Endodermal cell (in vitro differentiated cells): ENCODE measurements at places on chromosomes 2 and 18. TPM values are rescaled to one million over a fixed set of nuclear protein-coding genes. Genes with fewer than 3 reads are reported as not detected.

Gene RIT2
- 0.36 TPM in 1 of 3 replicates, not detected in the others for total RNA-seq

Gene CCDC93
- 34.8 to 36.6 TPM (median 35.0 TPM) in 3 replicates for total RNA-seq

Gene ATP6V1C2
- 0.73 TPM in 1 of 3 replicates, not detected in the others for total RNA-seq

Gene TFCP2L1
- 2.4 to 3.7 TPM (median 3.3 TPM) in 3 replicates for total RNA-seq

Gene DNAH7
- total RNA-seq, result 1.1 to 1.2 TPM (median 1.1 TPM) in 3 replicates

Gene ANKRD30BL
- total RNA-seq, result not detected in 3 replicates

Gene MFSD2B
- total RNA-seq, result 0.72 to 1.5 TPM (median 0.91 TPM) in 3 replicates

Gene CFAP65
- total RNA-seq, result 1.5 and 1.7 TPM in 2 replicates

Gene ECEL1
- total RNA-seq, result 1.6 to 2.8 TPM (median 2.4 TPM) in 3 replicates

Gene UGT1A4
- total RNA-seq, result not detected in 3 replicates

GRCh38 chr18:3454365-3455089 lies 4.6 kb downstream of the TGIF1 start:
- H3K27ac ChIP-seq, result peak overlapping the region; percentile 96
- no peaks in the 10 kb centered on the region for H3K27me3 ChIP-seq
- H3K36me3 ChIP-seq, result peaks cover 54% of the 10 kb centered on the region
- H3K4me1 ChIP-seq, result peaks cover 17% of the 10 kb centered on the region
- DNase-seq, result peak; percentile 79

- no peaks in the 10 kb centered on the region for H3K36me3 ChIP-seq
- no peaks in the 10 kb centered on the region for H3K27me3 ChIP-seq
- peaks cover 7% of the 10 kb centered on the region for H3K4me1 ChIP-seq
- peak; percentile 86 for DNase-seq
- no peak overlapping the region for H3K4me3 ChIP-seq
Measured at GRCh38 chr2:86368161-86368824, 30.9 kb upstream of the REEP1 start.

DNA sequence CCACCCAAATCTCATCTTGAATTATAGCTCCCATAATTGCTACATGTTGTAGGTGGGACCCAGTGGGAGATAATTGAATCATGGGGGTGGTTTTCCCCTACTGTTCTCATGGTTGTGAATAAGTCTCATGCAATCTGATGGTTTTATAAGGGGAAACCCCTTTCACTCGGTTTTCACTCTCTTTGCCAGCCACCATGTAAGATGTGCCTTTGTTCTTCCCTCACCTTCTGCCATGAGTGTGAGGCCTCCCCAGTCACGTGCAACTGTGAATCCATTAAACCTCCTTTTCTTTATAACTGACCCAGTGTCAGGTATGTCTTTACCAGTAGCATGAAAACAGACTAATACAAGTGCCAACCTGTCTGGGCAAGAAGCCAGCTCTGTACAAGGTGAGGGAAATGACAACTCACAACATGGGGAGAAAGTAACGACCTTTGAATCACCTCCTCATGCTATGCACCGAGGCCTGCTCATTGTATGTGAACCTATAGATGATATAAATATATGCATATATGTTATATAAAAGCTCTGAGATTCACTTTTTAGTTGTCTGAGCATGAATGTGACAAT lies 162.2 kb downstream of the ALPK2 start:
- no peak for DNase-seq
- no peak overlapping the region for H3K27ac ChIP-seq
- H3K4me1 ChIP-seq, result no peaks in the 10 kb centered on the region
- no peaks in the 10 kb centered on the region for H3K36me3 ChIP-seq
- no peak overlapping the region for H3K4me3 ChIP-seq
- H3K27me3 ChIP-seq, result peaks cover 11% of the 10 kb centered on the region

DNA sequence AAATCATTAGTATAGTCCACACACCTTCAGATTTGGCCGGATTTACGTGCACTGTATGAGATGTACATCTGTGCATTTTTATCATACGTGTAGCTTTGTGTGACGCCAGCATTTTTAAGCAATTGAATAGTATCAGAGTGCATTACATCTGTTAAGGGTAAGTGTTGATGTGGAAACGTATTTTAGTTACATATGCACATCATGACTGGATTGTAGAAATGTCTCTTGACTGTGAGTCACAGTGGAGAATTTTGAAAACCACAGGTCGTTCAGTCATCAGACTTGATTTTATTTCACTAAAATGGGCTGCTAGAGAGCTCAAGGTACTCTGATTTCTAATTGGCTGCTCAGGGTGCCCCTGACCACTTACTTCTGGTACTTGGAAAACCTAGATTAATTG lies 5.4 kb upstream of the GPBAR1 start:
- no peak for DNase-seq
- H3K4me1 ChIP-seq, result no peaks in the 10 kb centered on the region
- H3K36me3 ChIP-seq, result peaks cover 56% of the 10 kb centered on the region
- no peaks in the 10 kb centered on the region for H3K27me3 ChIP-seq
- H3K27ac ChIP-seq, result no peak overlapping the region
- H3K4me3 ChIP-seq, result no peak overlapping the region

- H3K27me3 ChIP-seq, result no peaks in the 10 kb centered on the region
- H3K27ac ChIP-seq, result peak overlapping the region; percentile 29
- H3K36me3 ChIP-seq, result no peaks in the 10 kb centered on the region
- no peak overlapping the region for H3K4me3 ChIP-seq
- DNase-seq, result no peak
Measured at GRCh38 chr2:144481109-144481508, 38.8 kb downstream of the ZEB2 start.

DNA sequence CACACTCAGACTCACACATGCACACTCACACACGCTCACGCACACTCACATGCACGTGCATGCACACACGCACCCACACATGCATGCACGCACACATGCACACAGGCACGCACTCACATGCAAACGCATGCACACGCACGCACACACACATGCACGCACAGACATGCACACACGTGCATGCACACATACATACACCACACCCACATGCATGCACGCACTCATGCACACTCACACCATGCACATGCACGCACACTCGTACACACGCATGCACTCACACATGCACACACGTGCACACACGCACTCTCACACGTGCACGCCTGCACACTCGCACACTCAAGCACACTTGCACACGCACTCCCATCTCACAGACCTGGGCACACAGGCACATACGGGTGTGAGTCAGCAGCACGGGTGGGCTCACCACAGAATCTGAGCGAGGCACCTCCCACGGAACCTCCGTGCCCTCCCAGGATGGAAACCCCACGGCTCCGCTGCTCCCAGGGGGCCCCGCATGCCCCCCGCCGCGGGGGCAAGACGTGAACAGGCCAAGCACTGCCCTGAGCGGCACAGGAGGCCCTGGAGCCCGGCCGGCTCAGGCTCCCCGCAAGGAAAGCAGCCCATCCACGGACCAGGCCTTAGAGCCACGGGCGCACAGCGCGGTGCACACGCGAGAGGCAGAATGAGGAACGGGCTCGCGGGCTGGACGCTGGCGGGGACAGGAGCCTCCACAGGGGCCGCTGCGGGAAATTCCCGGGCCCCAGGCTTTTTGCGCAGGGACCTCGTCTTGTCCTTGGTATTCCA lies 8.4 kb upstream of the KCNG2 start:
- H3K4me1 ChIP-seq, result peaks cover 9% of the 10 kb centered on the region
- no peak for DNase-seq
- H3K27me3 ChIP-seq, result peaks cover 69% of the 10 kb centered on the region
- no peaks in the 10 kb centered on the region for H3K36me3 ChIP-seq
- H3K4me3 ChIP-seq, result no peak overlapping the region

GRCh38 chr2:60025496-60025895 lies 528.0 kb downstream of the BCL11A start:
- H3K4me3 ChIP-seq, result no peak overlapping the region
- peaks cover 5% of the 10 kb centered on the region for H3K4me1 ChIP-seq
- no peak overlapping the region for H3K27ac ChIP-seq
- H3K36me3 ChIP-seq, result no peaks in the 10 kb centered on the region

GRCh38 chr18:10559553-10560451 lies 34.0 kb downstream of the NAPG start:
- peak; percentile 53 for DNase-seq
- H3K36me3 ChIP-seq, result peaks cover 30% of the 10 kb centered on the region
- no peaks in the 10 kb centered on the region for H3K4me1 ChIP-seq
- no peak overlapping the region for H3K27ac ChIP-seq
- no peak overlapping the region for H3K4me3 ChIP-seq

- H3K36me3 ChIP-seq, result no peaks in the 10 kb centered on the region
- H3K27ac ChIP-seq, result no peak overlapping the region
- no peaks in the 10 kb centered on the region for H3K4me1 ChIP-seq
- no peaks in the 10 kb centered on the region for H3K27me3 ChIP-seq
- H3K4me3 ChIP-seq, result no peak overlapping the region
- no peak for DNase-seq
Measured at GRCh38 chr2:9710311-9710710, 79.5 kb upstream of the YWHAQ start.

GRCh38 chr18:58505181-58505580 lies 123.7 kb downstream of the ALPK2 start:
- no peaks in the 10 kb centered on the region for H3K36me3 ChIP-seq
- peaks cover 2% of the 10 kb centered on the region for H3K4me1 ChIP-seq
- H3K27ac ChIP-seq, result no peak overlapping the region

GRCh38 chr2:9830685-9831410 lies 12.4 kb upstream of the TAF1B start:
- no peaks in the 10 kb centered on the region for H3K36me3 ChIP-seq
- H3K27me3 ChIP-seq, result no peaks in the 10 kb centered on the region
- DNase-seq, result no peak
- H3K4me3 ChIP-seq, result no peak overlapping the region

DNA sequence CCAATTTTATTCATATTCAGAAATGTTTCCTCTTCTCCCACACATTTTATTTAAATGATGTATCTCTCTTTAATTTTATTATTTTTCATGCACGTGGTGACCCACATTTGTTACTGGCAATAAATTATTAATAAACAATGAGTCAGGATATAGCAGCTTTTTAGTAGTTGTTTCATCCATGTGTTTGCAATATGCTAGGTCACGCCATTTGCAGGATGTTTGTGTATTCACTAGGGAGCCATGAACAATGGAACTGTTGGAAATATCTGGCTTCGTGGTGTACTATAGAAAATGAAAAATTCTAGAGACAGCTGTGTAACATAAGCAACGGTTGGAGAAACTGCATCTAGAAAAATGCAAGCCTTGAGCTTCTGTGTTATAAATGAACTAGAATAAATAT lies 176.0 kb upstream of the COL3A1 start:
- no peaks in the 10 kb centered on the region for H3K36me3 ChIP-seq
- H3K27me3 ChIP-seq, result no peaks in the 10 kb centered on the region
- H3K4me1 ChIP-seq, result no peaks in the 10 kb centered on the region
- H3K4me3 ChIP-seq, result no peak overlapping the region
- no peak for DNase-seq
- H3K27ac ChIP-seq, result no peak overlapping the region

- no peaks in the 10 kb centered on the region for H3K4me1 ChIP-seq
- no peaks in the 10 kb centered on the region for H3K36me3 ChIP-seq
- no peak overlapping the region for H3K4me3 ChIP-seq
Measured at GRCh38 chr2:47056374-47056773, 98.7 kb downstream of the STPG4 start.

DNA sequence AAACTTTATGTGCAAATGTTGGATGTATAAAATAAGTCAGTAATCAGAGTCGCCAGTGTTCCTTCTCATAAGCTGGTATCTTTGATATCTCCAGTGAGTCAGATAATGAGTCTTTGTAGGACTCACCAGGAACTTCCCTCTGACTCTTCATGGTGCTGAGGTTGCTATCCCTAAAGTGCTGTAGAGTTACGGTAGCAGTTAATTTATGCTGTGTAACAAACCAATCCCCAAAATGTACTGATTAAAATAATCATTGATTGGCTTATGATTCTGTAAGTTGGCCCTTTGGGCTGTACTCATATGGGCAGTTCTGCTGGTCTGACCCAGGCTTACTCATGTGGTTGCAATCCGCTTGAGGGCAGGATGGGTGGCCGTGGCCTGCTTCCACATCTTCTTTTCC lies 43.8 kb downstream of the MAIP1 start:
- H3K4me1 ChIP-seq, result no peaks in the 10 kb centered on the region
- no peaks in the 10 kb centered on the region for H3K36me3 ChIP-seq
- H3K27ac ChIP-seq, result no peak overlapping the region
- H3K27me3 ChIP-seq, result no peaks in the 10 kb centered on the region
- H3K4me3 ChIP-seq, result no peak overlapping the region

- no peaks in the 10 kb centered on the region for H3K27me3 ChIP-seq
- no peak overlapping the region for H3K4me3 ChIP-seq
- peak; percentile 51 for DNase-seq
- H3K4me1 ChIP-seq, result no peaks in the 10 kb centered on the region
Measured at GRCh38 chr2:224650815-224651439, 65.2 kb downstream of the CCDC195 start.

GRCh38 chr2:6657136-6657535 lies 208.6 kb downstream of the CMPK2 start:
- H3K27ac ChIP-seq, result no peak overlapping the region
- no peak for DNase-seq
- no peaks in the 10 kb centered on the region for H3K36me3 ChIP-seq
- no peaks in the 10 kb centered on the region for H3K27me3 ChIP-seq
- H3K4me1 ChIP-seq, result no peaks in the 10 kb centered on the region
- no peak overlapping the region for H3K4me3 ChIP-seq
